ENCODE measurements at places on chromosomes 5 and 9.

- DNase-seq: no peak
Observed at GRCh38 chr5:11171236-11171635, 410.2 kb upstream of the DAP start.

- no peak for DNase-seq
Observed at GRCh38 chr9:131589993-131590392, 44.7 kb downstream of the PRRT1B start.

DNA sequence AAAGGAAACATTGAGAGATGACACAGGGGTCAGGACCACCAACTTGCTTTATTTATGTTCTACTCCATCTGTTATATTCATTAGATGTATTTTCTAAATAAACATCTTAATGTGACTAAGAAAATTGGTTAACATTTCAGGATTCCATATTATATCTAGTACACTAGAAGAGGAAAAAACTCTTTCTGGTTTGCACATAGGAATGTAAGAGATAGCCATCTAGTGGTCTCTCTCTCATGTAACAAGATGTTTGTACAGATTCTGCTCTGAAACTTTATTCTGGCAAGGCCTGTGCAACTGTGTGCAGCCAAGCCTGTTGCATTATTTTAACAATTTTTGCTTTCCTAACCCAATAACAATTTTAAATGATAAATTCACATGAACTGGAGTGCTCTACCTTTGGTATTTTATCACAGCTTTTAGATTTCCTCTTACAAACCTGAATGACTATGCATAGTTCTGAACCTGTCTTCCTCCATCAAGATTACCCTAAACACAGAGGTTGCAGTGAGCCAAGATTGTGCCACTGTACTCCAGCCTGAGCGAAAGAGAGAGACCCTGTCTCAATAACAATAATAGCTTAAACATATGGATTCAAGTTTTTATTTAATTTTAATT is 148.2 kb downstream of the GIN1 start:
- peak; percentile 43 for DNase-seq

GRCh38 chr5:39697881-39698280 is 273.1 kb upstream of the DAB2 start:
- DNase-seq: no peak

DNA sequence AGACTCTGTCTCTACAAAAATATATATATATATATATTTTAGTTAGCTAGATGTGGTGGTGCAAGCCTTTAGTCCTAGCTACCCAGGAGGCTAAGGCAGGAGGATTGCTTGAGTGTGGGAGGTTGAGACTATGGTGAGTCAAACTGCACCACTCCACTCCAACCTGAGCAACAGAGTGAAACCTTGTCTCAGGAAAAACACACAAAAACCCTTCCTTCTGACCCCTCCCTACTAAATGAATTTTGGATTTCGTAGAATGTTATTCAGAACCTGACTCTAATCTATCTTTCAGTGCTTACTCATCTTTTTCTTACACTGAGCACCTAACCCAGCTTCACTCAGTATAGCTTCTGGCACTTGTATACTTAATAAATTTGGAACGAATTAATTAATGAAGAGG is 35.2 kb upstream of the IL7R start:
- DNase-seq: no peak

DNA sequence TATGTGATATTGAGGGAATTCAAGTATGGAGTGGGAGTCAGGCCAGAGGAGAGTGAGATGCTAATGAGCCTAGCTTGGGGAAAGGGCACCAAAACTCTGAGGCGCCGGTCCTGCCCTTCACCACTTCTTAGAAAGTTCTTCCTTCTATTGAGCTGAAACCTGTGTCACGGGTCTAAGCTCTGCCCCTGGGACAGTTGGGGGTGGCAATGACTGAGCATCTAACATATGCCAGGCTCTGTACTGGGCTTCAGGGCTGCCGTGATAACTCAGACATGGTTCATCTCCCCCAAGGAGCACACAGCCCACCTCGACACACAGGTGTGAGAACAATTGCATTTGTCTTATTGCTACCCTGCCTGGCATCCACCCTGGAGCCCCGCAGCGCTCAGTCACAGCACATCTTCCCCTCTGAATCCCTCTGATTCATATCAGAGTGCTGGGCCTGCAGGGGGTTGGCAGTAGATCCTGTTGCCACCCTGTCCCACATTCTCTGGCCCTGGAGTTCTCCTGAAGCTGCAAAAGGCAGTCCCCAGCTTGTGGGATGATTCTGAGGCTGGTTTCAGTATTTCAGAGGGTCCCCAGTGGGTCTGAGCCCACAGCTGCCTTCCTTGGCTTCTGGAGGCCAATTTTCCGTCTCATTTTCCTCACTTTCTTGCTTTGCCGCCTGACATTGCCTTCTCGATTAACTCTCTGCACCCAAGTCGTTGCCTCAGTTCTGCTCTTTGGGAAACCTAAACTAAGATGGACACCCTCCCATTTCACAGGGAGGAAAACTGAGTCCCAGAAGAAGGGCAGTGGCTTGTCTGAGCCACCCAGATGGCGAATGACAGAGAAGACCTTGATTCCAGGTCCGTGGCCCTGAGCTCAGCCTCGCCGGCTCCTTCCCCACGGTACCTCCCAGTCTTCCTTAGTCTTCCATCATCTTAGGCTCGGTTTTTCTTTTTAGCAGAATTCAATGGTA is 42.5 kb downstream of the ALG2 start:
- DNase-seq: no peak

DNA sequence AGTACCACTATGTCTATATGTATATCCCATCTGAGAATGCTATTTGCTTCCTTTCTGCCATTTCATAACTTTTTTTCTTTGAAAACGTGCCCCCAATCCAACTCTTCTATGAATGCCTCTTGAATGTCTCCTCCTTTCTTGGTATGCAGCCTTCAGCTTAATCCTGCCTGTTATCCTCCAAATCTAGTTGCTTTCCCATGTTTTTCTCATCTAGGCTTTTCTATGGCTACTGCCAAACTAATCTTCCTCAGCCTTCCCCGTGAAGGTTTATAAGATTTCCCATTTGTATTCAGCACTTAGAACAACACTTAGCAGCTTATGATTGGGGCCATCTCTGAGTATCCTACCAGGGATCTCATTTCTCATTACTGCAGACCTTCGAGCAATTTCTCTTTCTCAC is 2.5 kb downstream of the TGFBR1 start:
- no peak for DNase-seq

DNA sequence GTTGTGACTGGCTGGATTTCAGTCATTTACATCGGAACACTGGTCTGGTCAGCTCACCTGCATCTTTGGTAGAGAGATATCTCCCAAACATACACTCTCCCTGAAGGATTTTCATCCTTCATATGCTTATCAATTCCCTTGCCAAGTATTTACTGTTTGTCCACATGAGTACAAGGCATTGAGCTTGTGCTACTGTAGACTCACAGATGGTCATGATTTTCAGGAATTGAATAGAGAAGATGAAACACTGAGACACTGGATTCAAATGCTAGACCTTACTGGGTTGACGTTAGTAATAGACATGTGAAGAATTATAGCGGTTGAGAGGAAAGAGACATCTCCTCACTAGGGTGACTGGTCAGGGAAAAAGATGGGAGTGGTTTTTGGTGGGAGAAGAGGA is 62.9 kb upstream of the ABL1 start:
- DNase-seq: no peak

DNA sequence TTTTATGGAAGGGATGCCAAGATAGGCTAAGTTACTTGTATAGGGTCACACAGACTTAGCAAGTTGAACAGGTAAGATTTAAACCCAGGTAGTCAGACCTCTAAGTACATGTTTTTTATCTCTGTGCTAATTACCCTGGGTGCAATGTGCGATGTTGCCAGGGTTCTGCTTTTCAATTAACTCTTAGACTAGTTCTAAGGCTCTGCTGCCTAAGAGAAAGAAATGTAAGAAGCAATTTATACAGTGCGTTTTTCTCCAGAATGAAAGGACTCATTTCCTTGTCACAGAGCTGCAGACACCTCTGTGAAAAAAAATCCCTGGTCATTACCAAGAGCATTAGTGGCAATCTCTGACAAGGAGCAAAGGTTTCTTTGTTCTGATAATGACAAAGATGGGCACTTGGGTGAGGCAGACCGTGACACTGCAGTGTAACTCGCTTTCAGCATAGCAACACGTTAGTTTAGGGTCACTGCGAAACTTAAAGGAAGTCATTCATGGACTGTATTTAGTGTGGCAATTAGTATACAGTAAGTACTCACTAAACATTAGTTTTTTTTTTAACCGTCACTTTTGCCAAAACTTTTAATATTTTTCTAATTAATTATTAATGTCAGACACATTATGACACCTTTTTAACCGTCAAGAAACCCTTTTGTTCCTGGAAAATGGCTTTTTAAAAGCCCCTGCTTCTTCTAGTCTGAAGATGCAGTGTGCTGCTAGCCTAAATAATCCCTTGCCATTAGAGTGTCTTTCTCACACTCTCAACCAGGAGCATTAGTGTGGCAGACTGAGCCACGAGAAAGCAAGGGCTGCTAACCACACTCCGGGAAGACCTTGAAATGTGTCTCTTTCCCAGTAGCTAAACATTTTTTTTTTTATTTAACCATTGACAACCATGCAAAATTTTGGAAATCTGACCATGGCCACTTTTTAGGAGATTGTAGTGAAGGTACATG is 520.0 kb upstream of the C9orf72 start:
- DNase-seq: no peak

GRCh38 chr9:33082128-33082527 is 5.7 kb upstream of the SMU1 start:
- no peak for DNase-seq

DNA sequence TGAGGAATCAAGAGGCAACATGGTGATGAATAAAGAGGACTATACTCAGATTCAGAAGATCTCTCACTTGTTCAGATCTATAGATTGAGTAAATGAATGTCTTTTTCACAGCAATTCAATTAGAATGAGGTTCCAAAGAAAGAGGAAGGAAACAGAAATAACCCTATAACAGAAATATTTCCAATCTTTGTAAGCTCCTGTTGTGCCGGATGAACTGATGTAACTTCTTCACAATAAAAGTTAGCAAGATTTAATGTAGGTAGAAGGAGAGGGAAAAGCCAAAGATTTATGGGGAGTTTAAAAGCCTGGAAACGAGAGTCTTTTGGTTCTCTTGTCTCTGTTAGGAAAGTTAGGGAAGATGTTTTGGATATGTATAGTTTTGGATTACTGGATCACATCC is 92.1 kb downstream of the PBX3 start:
- DNase-seq: no peak

- DNase-seq: no peak
Observed at GRCh38 chr5:140011297-140011802, 31.7 kb downstream of the NRG2 start.

DNA sequence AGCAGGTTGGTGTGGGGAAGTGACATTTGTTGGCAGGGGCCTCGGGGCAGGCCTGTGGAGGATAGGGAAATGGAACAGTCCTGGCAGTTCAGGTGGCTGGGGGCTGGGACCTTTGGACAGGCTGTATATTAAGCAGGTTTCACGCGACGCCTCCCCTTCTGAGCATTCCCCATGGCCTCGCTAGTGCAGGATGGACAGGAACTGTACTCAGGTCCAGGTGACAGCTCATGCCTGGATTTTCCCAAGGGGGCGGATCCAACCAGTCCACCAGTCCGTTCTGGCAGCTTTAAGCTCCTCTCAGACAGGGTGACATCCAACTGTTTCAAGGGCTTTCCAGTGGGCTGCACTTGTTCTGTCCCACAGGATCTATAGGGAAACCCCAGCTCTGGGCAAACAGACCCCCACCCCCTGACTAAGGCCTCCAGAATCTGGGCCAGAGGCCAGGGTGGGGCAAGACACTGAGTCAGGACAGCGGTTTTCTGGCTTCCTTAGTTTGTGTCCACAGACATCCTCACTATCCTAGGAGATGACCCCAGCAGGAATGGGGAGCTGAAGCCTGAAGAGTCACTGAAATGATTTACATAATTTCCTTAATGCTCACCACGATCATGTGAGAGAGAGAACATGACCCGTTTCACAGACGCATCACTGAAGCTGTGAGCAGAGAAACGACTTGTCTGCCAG is 20.9 kb downstream of the CSF2 start:
- DNase-seq: peak; percentile 73

- DNase-seq: no peak
Observed at GRCh38 chr9:37378613-37379004, 43.9 kb upstream of the GRHPR start.

DNA sequence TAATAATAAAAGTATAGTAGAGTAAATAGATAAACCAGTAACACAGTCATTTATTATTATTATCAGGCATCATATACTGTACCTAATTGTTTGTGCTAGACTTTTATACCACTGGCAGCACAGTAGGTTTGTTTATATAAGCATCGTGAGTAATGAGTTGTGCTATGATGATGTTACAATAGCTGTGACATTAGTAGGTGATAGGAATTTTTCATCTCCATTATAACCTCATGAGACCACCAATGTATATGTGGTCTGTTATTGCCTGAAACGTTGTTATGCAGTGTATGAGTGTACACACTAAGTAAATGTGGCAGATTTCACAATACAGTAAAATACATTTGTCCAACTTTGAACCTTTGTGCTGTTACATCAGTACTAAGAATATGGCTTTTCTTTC is 72.7 kb upstream of the SPATA31D4 start:
- DNase-seq: no peak

- no peak for DNase-seq
Observed at GRCh38 chr9:93346231-93347112, 105.0 kb upstream of the FAM120A start.

GRCh38 chr5:154860123-154860522 is 1.7 kb downstream of the CNOT8 start:
- no peak for DNase-seq

- no peak for DNase-seq
Observed at GRCh38 chr9:37187713-37188439, 67.5 kb downstream of the ZCCHC7 start.

- no peak for DNase-seq
Observed at GRCh38 chr5:148938522-148938882, 112.1 kb downstream of the ADRB2 start.

All from fibroblast of the conjunctiva (primary cell).